COLO829 (cell line): ENCODE measurements at places on chromosomes 5 and 9.

DNA sequence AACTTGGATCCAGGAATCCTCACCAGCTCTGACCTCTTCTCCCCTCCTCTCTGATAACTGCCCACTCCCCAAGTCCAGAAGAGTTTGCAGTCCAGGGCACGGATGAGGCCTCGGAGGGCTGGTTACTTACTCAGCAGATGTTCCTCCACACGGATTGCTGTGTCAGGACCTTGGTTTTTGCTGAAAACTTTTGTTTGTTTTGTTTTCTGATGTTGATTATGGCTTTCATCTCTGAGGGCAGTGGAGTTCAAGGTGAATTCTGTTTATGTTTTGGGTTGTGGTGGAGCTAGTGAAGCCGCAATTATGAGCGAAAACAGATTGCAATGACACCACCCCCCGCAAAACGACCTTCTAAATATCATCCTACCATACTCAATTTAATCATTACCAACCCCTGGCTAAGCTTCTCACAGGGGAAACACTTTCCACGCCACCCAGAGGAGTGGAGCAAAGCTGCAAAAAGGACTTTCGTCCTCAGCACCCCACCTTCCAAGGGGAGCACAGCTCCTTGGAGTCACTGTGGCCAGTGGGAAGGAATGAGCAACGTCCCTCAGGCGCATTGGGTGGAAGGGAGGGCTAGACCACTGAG is 92.7 kb upstream of the SAP30L start:
- no peak for DNase-seq

GRCh38 chr9:72597181-72597517 is 75.7 kb downstream of the TMC1 start:
- DNase-seq: no peak

DNA sequence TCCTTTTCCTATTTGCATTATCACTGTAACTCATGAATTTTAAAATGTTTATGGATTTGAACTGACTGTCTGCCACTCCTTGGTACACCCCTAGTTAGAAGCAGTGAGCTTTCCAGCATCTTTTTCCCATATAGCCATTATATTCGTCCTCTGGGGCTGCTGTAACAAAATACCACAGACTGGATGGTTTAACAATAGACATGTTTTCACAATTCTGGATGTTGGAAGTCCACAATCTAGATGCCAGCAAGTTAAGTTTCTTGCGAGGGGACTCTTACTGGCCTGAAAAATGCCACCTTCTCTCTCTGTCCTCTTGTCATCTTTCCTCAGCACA is 530.0 kb downstream of the SEMA5A start:
- no peak for DNase-seq

- peak; percentile 76 for DNase-seq
Measured at GRCh38 chr9:128927731-128928411, 7.1 kb downstream of the PHYHD1 start.

DNA sequence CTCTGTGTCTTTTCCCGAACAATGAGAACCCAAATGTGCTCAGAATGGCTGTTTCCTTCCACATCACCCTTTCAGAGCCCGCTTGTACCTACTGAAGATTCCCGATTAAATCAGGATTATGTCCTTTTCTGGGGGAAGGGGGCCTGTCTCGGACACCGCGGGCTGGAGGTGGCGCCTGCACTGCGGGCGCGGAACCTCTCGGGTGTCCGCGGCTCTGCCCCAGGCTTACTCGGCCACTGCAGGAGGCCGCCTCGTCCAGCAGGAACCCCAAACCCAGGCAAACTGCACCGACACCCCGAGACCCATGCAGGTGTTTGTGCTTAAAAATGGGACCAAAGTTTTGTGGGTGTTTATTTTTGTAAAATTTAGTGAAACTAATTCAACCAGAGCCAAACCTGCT is 8.6 kb upstream of the TMEM250 start:
- no peak for DNase-seq

DNA sequence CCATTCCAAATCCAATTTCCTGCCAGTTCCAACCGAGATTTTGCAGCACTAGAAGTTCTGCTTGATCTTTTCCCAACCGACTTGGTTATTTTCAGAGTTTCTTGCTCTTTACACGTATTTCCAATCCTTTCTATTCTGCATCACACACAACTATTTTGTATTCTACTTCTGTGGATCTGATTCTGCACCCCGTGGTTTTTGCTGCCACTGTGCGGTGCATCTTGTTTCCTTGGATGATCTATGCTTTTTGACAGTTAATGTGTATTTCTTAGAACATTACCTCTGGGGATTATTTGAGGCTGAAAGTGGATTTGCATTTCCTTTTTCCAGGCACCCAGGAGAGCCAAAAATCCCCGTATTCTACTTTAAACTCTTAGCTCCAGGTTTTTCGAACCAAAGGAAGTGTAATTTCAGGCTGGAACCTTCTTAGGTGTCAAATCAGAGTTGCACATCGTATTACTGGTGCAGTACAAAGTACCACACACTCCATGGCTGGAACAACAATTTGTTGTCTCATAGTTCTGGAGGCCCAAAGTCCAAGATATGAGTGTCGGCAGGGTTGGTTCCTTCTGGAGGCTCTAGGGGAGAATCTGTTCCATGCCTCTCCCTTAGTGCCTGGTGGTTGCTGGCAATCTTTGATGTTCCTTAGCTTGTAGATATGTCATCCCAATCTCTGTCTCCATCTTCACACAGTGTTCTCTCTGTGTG is 14.7 kb upstream of the SARDH start:
- DNase-seq: no peak
